ENCODE measurements at places on chromosomes 4 and X. TPM values are rescaled to one million over a fixed set of nuclear protein-coding genes. Genes with fewer than 3 reads are reported as not detected.

IL21 gene
- not detected for total RNA-seq

FAT1 gene
- 86.4 TPM for total RNA-seq

SPARCL1 gene
- 31.0 TPM for total RNA-seq

FAAH2 gene
- 4.8 TPM for total RNA-seq

SATL1 gene
- total RNA-seq, result not detected

RHOH gene
- total RNA-seq, result 1.2 TPM

S100P gene
- total RNA-seq, result 1,144 TPM

TXK gene
- 1.4 TPM for total RNA-seq

DNA sequence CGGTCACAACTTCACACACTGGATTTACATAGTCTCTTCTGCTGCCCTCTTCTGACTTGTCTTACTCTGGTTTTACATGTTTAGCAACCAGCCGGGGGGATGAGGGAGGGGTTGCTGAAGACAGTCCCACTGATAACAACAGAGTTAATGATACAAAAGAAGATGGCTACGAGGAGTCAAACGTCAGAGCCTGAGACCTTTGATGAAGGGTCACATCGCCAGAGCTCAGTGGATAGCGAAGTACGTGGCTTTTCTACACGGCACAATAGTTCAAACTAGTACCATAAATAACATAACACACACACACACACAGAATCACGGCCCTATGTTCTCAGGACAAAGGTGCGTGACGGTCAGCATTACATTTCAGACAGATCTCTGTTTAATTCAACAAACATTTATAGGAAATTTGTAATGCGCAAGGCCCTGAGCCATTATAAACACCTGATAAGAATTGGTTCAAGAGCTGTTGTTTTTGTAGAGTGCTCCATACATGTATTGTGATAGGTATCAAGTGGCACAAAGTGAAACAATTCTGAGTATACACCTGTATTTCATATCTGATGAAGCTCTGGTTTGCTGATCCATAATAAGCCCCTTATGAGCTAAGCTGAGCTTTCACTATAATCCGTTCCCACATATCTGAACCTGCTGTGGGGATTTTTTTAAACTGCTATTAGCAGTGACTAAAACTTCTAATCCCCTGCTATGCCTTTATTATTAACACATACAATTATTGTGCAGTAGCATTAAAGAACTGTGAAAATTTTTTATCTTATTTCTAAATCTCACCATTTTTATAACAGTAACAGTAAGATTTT, 100.0 kb downstream of the NR3C2 start:
- no peak for ATAC-seq

GRCh38 chr4:30264465-30264864, 455.7 kb upstream of the PCDH7 start:
- ATAC-seq, result no peak

GRCh38 chrX:30748342-30748960, 95.2 kb downstream of the GK start:
- no peak for ATAC-seq

DNA sequence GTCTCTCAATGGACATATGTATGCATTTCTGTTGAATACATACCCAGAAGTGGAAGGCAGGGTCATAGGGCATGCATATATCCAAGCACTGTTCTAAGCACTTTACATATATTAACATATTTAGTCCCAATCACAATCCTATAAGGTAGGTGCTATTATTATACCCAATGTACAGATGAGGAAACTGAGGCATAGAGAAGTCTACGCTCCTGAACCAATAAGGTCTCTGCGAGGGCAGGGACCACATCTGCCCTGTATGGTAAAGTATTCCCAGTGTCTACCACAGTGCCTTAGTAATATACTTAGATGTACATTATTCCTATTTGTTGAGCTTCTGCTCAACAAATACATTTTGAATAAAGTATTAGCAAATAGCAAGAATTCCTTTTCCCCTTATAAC, 5.2 kb downstream of the PPAT start:
- ATAC-seq, result no peak

DNA sequence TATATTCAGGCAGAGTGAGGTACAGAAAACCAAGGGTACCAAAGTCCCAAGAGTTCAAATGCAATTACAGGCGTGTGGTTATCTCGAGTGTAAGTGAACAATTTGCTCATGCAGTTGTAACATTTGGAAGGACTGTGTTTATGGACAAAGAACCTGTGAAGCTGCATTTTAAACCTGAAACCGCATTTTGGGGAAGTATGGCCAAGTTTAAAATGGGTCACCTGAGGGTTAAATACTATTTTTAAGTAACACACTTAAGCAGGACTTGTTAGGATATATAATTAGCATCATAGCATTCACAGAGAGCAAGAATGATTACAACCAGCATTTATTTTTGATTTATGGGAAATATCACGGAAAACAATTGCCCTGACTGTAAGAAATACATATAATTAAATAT, 79.1 kb upstream of the LCORL start:
- no peak for ATAC-seq

- peak; percentile 34 for ATAC-seq
Observed at GRCh38 chr4:113772319-113772718, 10.8 kb upstream of the CAMK2D start.

DNA sequence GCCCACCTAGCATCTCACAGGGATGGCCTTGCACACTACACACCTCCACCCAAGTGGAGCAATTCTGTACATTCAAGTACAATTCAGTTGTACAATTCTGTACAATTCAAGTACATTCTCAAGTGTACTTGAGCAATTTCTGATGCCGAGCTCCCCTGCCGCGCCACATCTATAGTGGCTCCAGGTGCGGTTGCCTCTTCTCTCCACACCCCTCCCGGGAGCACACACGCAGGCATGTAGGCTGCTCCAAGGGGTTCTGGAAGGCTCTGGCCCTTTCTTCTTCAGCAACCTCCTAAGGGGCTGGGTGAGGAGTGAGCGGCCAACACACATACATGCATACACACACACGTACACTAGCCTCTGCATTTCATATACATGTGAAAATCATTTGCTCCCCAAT, 18.9 kb upstream of the DUSP9 start:
- no peak for ATAC-seq

GRCh38 chrX:35890699-35891098, 28.8 kb upstream of the CFAP47 start:
- ATAC-seq, result peak; percentile 58

DNA sequence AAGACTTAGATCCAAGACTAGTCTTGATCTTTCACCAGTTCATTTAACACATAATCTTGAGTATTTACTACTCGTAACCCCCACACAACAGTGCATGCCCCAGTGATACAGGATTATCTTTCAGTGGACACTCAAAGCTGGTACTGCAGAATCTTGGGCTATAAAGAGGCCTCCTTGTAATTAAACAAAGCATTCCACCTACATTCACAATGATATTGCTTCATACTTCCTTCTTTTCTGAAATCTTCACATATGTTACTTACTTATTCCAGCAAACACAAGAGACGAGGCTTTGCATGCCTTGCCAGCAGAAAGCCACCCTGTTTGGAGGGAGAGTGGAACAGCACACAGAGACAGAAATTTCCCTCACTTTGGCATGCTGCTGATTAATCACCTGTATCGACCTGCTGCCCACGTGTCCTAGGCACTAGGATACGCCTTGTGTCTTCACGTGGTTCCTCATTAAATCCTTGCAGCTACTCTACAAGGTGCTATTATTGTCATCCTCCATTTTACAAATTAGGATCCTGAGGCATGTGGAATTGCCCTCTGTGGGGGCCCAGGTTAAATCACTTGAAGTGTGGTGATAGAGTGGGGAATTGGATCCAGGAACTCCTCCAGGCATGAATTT, 77.3 kb downstream of the FAM184B start:
- ATAC-seq, result no peak

- no peak for ATAC-seq
Observed at GRCh38 chrX:132375941-132376340, 112.9 kb downstream of the MBNL3 start.

DNA sequence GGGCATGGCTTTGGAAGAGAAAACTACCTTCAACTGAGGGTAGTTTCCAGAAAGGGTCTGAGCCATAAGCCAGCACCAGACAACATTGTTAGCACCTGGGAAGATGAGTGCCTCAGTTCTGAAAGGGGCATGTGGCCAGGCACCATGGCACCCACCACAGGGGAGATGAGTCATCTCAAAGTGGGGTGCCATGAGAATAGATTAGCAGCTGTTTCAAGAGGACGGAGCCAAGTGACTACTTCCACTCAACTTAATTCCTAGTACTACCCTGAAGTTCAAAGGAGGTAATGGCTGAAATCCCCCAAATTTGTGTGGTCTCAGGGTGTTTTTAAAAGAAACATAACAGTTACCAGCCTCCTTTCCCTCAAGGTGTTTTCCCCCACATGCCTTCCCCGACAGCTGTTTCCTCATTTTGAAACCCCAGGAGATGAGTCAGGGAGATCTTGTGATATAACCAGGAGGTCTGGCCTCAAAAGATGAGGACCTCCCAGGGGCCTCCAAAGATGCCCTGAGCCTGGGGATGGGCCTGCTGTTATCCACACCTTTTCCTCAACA, 27.8 kb upstream of the FTHL17 start:
- ATAC-seq, result no peak

- ATAC-seq, result no peak
Observed at GRCh38 chr4:152185786-152186550, 349.9 kb downstream of the FBXW7 start.

DNA sequence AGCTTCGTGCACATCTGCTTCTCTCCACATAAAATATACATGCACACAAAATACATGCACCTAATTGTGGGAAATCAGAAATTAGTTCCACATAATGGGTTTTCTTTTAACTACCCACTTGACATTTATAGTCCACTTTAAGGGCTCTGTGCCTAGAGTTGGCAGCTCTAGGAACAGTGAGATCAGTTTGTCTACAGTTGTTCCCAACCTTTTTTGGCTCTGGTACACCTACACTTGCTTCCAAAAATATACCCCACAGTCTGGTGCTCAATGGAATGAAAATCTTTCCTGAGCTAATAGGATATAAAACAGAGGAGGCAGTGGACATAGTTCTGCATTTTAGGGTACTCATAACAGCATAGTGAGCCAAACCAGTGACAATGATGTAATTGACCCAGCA, 36.1 kb downstream of the HDAC8 start:
- no peak for ATAC-seq

GRCh38 chrX:133838761-133839676, 146.4 kb downstream of the GPC3 start:
- no peak for ATAC-seq

DNA sequence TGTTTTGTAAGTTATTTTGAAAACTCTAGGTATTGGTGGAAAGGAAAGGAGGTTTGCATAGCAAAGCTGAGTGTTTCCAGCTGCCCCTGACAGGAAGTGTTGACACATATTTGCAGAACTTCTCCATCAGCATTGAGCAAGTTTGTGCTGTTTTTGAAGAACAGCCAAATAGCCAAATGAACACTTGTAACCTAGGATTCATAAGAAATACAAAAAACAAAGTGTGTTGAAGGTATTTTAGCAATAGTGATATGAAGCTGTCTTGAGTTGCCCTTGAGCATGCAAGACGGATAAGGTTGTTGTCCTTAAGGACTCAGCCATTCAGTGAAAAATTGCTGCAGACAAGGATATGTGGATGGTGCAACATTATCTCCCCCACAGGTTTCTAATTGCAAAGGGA, 68.3 kb upstream of the PGM2 start:
- no peak for ATAC-seq

- no peak for ATAC-seq
Observed at GRCh38 chrX:7100022-7100421, 47.5 kb upstream of the STS start.

GRCh38 chr4:8614365-8615193, 22.0 kb downstream of the CPZ start:
- no peak for ATAC-seq

DNA sequence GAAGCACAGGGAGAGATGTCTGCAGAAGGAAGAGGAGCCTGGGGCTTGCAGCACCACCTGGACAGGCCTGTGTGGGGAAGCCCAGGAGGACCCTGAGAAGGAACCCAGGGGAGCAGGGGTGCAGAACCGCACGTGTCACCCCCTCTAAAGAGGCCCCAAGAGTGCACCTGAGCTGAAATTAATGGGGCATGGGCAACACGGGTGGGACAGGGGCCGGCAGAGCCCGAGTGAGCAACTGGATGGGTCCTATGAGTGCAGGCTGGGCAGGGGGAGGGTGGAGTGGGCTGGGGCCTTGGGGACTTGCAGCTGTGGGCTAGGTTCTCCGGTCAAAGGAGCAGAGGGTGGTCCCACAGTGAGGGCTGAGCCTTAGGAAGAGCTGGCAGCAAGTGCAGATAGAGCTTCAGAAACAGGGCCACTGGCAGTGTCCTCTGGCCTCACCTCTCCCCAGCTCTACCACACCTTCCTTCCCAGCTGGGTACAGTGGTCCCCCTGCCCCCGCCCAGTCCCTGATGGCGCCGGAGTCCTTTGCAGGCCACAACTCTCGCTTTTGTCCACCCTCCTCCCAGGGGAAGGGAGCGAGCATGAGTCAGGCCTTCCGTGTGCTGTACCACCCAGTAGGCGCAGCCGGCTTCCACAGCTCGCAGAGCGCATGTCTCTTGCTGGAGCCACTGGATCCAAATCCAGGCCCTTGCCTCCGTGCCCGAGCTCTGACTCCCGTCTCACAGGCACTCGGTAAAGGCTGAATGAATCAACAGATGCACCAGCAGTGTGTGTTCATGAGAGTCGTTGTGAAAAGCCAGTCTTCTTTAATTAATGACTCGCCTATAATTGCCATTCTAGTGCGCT, 131.6 kb downstream of the HMX1 start:
- ATAC-seq, result no peak

DNA sequence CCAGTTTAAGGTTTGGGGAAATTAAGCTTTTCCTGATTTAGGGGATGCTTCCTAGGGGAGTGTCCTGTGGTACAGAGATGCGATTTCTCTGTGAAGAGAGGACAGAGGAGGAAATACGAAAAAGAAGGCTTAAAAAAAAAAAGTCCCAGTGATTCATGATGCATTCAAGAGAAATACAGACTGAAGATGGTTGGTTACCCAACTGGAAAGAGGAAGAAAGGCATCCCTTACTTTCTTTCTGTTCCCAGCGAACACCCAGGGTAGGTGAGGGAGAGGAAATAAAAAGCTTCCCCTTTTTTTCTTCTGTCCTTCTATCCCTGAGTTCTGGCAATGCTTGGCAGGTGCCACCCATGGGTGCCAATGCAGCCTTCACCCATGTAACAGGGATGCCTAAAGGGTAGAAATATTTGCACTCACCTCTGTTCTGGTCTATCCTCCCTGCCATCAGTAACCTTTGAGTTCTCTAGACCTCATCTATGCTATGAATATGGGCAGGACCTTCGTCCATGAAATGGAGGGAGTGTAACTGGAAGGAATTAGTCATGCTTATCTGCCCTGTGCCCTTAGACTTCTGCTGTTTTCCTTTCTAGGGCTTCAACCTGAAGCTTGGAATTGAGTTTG, 230.1 kb upstream of the GALNTL6 start:
- ATAC-seq, result no peak

- no peak for ATAC-seq
Observed at GRCh38 chr4:86730310-86730709, 118.9 kb downstream of the SLC10A6 start.

- no peak for ATAC-seq
Observed at GRCh38 chr4:14364953-14365536, 637.2 kb upstream of the CPEB2 start.

DNA sequence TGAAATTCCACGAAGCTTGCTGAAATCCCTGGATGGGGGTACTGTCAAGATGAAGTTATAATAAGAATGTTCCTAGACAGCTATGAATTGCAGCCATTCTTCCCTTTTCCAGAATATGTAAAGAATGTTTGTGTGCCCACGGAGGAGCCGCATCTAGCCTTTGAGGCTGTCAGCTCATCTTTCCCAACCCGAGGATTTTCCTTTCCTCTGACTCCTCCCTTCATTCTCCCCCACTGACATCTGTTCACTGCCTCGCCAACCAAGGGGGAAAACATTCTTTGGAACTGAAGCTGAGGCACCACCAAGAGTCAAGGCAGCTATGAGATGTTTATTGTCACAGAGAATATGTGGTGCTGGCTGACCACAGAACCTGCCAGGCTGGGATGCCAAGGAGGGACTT, 8.8 kb downstream of the NHSL2 start:
- ATAC-seq, result no peak
